ENCODE measurements at places on chromosomes 11 and 22.

- DNase-seq, result no peak
These were observed 103.8 kb upstream of the CHORDC1 start for GRCh38 chr11:90326647-90327046.

GRCh38 chr22:23220485-23221350 lies 40.4 kb downstream of the BCR start:
- DNase-seq, result no peak

GRCh38 chr11:128453444-128454336 lies 133.7 kb downstream of the ETS1 start:
- DNase-seq, result peak; percentile 39

DNA sequence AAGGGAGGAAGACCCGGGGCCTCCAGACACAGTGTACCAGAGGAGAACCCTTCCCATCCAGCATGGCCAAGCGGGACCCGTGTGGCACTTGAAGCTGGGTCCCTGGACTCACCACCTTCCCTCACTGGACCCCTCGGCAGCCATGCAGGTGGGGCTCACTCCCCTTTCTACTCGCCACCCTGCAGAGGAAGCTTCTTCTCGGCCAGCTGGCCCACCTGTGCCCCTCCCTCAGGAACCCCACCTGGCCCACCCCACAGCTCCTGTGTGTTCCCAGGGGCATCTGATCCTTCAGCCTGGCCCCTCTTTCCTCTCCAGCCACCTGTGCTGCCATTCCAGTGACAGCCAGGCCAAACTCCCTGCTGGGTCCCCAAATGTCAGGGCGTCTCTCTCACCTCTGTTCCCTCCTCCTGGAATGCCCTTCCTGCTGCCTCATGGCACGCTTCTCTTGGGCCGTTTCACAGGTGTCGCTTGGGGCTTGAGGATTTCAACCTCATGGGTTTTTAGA lies 38.0 kb downstream of the IGF2 start:
- DNase-seq, result no peak

DNA sequence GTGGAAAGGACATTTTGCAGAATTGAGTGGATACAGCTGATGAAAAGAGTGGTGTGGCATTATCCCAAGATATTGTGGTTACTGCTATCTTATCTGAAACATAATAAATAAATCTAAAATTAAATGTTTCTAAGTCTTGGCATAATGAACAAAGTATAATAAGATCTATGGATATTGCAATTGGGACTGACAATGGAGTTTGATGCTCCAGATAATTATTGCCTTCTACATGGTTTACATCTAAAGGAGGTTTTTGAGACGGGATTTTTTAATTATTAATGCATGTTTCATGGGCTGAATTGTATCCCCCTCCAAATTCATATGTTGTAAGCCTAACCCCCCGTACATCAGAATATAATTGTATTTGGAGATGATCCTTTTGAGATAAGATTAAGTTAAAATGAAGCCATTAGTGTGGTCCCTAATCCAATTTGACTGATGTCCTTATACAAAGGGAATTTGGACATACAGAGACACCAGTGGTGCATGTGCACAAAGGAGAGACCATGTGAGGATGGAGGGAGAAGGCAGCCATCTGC lies 198.5 kb downstream of the MSANTD4 start:
- DNase-seq, result no peak

DNA sequence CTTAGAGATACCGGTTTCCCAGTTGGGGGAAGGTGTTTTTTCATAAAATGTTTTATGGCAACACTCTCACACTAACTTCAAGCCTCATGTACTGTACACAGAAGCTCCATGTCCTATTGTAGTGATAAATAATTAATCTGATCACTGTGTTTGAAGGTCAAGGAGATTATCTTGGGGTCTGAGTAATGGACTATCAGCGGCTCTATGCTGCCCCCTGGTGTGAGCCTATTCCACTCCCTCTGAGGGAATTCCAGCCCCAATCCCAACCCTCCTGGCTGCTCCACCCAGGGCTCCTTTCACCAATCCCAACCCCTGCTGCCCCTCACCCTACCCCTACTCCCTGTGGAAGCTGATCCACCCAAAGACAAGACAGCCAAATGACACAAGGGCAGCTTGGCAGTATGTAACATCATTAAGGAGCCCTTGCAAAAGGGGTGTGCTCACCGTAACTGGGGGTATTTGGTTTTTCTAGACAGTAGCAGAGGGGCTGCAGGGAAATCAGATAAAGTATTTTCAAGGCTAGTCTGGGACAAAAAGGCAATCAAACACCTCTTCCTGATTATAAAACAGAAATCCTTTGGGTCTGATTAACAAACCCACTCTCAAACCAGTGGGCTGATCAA lies 22.3 kb downstream of the HPS4 start:
- no peak for DNase-seq
